Stimulated activated naive CD8-positive, alpha-beta T cell treated with anti-CD3 and anti-CD28 coated beads, Interleukin-15, amount 100 ng/mL, for 72 hours (primary cell): ENCODE measurements at places on chromosomes 2 and 18.

GRCh38 chr2:178395941-178396570, 54.9 kb downstream of the PRKRA start:
- no peak for DNase-seq

DNA sequence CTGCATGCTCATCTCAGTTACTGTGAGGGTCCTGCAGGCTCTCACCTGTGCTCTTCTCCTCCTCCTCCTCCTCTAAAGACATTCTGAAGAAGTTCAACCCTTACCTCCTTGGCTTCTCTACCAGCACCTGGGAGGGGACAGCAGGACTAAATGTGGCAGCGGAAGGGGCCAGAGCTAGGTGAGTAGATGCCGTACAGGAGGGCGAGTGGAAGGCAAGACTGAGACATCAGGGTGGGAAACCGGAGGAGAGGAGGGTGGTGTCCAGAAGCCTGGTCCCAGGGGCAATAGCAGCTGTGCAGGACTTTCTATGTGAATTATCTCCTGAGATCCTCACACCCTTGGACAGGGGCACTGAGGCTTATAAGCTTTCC, 124.9 kb downstream of the PLB1 start:
- no peak for DNase-seq

DNA sequence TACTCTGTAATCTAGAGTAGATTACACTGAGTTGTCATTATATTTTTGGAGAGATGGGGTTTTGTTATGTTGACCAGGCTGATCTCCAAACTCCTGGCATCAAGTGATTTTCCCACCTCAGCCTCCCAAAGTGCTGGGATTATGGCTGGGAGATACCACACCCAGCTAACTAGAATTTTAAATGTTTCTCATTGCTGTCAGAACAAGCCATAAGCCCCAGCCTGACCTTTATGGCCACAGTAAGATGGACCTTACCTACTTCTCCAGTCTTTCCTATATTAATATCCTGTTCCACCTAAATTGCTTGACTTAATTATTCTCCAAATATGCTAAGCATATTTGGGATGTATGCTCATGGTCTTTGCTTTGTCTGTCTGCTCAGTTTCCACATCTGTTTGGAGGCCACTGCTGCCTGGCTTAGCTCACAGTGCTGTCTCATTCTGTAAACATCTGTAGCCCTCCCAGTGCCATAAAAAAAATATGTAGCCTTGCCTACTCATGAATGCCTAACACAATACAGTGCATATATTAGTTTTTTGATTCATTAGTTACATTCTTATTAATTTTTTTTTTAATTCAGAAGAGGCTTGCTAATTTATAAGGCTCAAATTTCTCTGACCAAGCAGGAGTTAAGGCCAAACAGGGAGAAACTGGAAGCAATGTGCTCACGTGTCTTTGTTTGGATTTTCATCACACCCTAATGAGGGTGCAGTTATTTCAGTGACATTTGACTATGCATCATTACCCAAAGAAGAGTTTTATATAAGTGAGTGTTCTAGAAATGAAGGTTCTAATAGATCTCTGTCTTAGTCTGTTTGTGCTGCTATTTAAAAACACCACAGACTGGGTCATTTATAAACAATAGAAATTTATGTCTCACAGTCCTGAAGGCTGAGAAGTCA, 45.3 kb upstream of the PSME4 start:
- no peak for DNase-seq

DNA sequence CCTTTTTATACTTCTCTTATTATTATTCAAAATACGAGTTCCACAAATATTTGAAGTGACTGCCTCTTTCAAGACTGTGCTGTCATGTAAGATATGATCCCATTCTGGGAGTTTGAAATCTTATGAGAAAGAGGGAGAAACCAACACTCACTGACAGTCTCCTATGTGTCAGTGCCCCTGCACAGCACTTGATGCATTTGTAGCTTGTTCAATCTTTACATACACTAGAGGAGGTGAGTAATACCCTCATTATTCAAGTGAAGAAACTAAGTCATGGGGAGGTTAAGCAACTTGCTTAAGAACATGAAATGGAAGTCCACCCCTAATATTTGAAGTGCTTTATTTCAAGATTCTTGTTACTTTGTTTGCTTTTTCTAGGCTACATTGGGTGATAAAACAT, 459.5 kb upstream of the FANCL start:
- DNase-seq: no peak

- no peak for DNase-seq
These were observed 16.3 kb downstream of the RAB12 start for GRCh38 chr18:8625461-8626092.

- DNase-seq: no peak
These were observed 59.1 kb downstream of the CABLES1 start for GRCh38 chr18:23194155-23194996.

DNA sequence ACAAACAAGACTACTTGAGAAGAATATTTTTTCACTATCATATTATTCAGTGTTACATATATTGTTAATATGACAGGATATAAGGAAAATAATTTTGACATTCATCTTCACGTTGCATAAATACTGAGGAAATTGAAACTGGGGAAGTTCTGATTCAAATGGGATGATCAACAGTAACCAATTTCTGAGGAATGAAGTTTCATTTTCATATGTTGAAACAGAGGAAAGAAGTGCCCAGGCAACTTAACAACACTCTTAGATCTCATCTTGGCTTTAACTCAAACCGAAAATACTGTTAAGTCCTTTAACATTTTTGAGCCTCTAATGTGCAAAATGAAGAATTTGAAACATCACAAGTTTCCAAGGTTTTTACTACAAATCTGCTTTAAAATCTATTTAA, 612.2 kb upstream of the VRK2 start:
- DNase-seq: no peak

DNA sequence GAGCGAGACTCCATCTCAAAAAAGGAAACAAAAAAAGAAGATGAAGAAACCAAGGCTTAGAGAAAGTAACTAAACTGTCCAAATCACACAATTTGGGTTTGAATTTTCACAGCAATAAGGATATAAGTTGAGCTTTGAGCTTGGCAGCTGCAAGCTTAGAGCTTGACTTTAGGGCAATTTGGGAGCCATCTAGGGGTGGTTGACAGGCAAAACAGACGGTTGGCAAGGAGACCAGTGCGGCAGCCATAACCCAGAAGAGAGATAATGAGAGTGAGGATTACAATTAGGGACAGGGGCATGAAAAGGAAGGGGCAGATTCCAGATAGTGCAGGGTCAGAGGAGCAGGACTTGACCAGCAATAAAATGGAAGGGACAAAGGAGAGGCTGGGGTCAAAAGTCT, 382.2 kb upstream of the HNRNPA3 start:
- peak; percentile 46 for DNase-seq

DNA sequence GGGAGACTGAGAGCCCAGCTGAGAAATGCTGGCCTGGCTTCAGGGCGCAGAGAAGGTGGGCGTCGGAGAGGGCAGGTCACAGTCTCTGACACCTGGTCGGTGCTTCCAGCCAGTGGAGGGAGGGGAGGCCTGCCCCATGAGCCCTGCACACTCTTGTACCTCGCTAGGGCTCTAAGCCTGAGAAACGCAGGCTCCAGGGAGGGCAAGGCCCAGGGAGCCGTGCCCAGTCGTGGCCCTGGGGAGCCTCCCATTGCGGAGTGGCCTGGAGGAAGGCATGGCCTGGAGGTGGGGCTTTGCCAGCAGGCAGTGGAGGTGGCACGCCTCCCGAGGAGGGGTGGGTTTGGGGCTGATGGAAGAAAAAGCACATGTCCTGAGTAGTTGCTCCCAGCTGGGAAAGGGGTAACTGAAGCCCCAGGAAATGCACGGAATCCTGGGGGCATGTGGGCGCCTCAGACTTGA, 39.0 kb downstream of the MTERF4 start:
- no peak for DNase-seq

GRCh38 chr2:85397925-85398331, 12.2 kb downstream of the CAPG start:
- no peak for DNase-seq

- DNase-seq: no peak
These were observed 102.8 kb upstream of the RNF152 start for GRCh38 chr18:61995618-61996017.

DNA sequence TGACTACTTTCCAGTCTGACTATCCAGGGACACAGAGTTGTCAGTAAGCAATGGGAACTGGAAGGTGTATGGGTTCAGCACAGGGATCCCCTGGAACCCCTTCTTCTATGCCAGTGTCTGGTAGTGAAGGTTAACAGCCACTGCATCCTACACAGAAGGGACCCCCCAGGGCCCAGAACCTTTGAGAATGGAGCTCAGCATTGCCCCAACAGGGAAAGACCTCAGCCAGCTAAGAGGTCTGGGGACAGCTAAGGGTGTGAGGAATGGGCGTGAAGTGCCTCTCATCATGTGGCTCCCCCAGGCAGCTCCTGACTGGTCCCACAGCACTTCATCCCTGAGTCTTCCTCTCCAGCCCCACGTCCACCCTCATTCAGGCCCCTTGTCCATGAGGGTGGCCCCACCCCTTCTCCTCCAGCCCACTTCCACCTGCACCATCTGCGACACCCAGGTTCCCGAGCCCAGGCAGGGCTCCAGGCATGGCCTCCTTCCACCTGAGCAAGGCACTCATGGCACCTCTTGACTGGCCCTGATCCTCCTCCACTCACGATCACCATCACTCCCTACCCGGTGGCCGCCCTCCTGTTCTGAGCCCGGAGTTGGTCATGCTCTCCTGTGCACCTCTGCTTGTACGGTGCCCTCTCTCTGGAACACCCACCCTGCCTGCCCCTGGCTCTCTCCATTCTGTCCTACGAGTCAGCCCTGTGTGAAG, 77.1 kb downstream of the SFXN5 start:
- no peak for DNase-seq

GRCh38 chr18:48646976-48647375, 108.1 kb downstream of the CTIF start:
- DNase-seq: no peak

- DNase-seq: no peak
These were observed 137.7 kb downstream of the ABCA12 start for GRCh38 chr2:215000721-215001120.

DNA sequence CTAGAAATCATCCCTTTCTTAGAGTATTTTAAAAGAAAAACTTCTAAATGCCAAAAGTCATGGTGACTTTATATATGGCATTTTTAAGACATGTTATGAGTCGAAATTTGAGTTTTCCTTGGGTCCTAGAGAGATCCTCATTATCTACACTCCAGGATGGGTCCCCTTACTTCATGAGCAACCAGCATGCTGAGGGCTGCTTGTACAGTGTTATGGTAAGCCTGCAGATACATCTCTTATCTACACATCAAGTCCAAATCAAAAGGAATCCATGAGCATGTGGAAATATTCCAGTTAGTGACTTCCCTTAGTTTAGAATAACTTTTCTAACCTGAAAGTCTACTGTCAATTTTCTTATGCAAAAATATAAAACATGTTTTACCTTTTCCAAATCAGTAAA, 58.7 kb downstream of the SLC66A3 start:
- no peak for DNase-seq

DNA sequence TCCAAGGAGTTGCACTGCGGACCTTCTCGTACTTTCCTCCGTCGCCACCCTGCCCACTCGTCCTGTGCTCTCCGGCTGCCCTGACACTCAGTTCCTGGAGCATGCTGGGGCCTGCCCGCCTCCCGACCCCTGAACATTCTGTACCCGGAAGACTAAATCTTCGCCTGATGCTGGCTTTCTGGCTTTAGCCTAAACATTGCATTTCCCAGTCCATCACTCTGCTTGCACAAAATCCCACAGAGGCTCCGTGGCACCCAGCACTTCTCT, 550 bp upstream of the SFXN5 start:
- DNase-seq: no peak

GRCh38 chr18:70432804-70433400, 144.1 kb downstream of the SOCS6 start:
- DNase-seq: no peak

- no peak for DNase-seq
These were observed 111.2 kb downstream of the RAB3GAP1 start for GRCh38 chr2:135163306-135163705.

- no peak for DNase-seq
These were observed 11.7 kb upstream of the TEX261 start for GRCh38 chr2:71006323-71006722.

DNA sequence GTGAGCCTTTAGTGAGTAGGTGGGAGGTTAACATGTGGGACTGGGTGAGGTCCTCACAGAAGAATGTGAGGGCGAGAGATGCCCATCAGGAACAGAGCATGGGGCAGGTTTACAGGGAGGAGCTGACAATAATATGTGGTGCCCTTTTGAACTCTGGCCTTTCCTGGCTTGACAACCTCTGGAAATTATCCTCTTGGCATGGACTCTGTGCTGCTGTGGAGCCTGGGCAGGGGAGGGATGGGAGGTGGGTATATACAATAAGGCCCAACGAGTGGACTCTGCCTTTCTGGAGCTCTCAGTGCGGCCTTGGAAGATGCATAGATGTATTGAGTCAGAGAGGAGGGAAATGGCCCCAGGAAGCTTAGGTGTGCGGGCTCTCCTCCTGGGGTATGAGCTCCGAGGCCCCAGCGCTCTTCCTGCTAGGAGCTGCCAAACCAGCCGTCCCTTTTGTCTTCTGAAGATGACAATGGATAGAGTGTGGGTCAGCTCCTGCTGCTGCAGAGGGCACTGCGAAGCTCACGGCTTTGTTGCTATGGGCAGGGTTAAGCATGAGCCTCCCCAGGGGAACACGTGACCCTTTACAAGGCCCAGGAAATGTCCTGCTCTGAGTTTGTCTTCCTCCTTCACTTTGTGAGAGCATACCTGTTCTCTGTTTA, 8.7 kb upstream of the PSD4 start:
- DNase-seq: no peak

DNA sequence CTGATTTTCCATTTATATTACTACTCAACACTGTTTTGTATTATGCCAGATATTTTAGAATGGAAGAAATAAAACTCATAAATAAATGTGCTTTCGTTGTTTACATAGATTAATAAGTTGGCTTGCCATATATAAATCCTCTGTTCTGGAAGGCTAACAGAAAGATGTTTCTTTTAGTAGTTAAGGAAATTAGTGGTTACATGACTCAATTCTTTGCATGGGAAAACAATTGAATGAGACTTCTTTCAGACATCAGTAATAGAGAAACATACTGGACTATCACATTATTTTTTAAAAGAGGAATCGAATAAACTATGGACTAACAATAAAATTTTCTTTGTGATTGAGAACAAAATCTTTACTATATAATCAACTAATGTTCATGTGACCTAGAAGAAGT, 336.5 kb downstream of the KCNS3 start:
- DNase-seq: no peak

DNA sequence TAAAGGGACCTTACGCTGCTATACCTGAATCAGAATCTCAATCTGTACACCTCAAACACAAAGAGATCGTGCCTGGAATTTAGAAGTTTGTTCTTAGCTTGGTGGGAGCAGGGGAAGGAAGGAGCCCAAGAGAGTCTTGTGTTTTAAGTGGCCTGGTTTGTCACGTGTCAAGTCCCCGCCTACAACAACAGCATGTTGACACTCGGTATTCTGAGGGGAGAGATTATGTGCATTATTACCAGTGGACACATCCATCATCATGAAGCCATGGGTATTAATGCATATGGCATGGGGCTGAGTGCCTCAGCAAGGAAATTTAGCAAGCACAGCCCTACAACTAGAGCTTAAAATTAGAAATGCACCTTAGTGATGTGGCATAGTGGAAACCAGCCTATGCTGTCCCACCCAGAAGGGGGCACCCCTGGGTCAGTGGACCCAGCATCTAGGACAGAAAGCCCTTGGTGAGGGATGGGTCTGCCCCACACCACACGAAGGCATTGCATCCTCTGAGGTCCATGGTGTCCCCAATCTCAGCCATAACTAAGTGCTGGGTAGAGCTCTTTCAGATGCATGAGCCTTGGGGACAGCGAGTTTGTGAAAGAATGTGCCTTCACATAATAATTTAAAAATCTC, 138.7 kb downstream of the MGAT5 start:
- no peak for DNase-seq

- DNase-seq: no peak
These were observed 3.0 kb downstream of the FBXO41 start for GRCh38 chr2:73281244-73281643.

GRCh38 chr2:20148923-20149702, 75.8 kb downstream of the SDC1 start:
- DNase-seq: no peak
